ENCODE measurements at places on chromosomes 12 and 14.

DNA sequence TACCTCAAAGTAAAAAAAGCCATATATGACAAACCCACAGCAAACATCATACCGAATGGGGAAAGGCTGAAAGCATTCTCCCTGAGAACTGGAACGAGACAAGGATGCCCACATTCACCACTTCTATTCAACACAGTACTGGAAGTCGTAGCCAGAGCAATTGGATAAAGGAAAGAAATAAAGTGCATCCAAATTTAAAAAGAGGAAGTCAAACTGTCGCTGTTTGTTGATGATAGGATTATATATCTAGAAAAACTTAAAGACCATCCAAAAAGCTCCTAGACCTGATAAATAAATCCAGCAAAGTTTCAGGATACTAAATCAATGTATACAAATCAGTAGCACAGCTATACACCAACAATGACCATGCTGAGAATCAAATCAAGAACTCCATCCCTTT is 5.2 kb downstream of the NDUFA12 start:
- DNase-seq = no peak

GRCh38 chr12:81080431-81080983 is 2.6 kb downstream of the ACSS3 start:
- no peak for DNase-seq

GRCh38 chr12:95126076-95126475 is 52.7 kb upstream of the NR2C1 start:
- DNase-seq = no peak

- DNase-seq = no peak
Measured at GRCh38 chr12:131118371-131118770, 164.7 kb downstream of the ADGRD1 start.

GRCh38 chr12:49924628-49925246 is 21.0 kb upstream of the FAIM2 start:
- DNase-seq = no peak

- DNase-seq = no peak
Measured at GRCh38 chr14:101563352-101563653, 2.0 kb downstream of the DIO3 start.

- DNase-seq = no peak
Measured at GRCh38 chr12:98417266-98417665, 98.1 kb upstream of the TMPO start.

- DNase-seq = no peak
Measured at GRCh38 chr14:71610149-71610548, 322.1 kb upstream of the RGS6 start.

DNA sequence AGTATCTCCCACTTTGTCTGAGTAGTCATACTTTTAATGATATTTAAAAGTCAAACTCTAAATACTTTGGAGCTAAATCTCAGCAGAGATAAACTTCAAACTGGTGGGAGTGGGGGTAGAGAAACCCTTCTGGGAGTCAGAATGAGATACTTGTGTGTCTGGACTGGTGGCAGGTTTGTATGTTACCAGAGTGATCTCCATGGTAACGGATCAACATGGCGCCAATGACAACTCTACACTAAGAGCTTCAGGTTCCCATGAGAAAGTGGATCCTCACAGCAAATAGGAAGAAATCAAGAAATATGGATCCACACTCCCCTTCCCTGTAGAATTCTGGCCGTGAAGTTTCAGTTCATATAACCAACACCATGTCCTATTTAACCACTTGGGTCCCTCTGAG is 121.9 kb downstream of the ETV6 start:
- peak; percentile 12 for DNase-seq

GRCh38 chr14:77489041-77489440 is 9.6 kb downstream of the ISM2 start:
- DNase-seq = no peak

- no peak for DNase-seq
Measured at GRCh38 chr12:19411234-19412204, 27.8 kb upstream of the AEBP2 start.

DNA sequence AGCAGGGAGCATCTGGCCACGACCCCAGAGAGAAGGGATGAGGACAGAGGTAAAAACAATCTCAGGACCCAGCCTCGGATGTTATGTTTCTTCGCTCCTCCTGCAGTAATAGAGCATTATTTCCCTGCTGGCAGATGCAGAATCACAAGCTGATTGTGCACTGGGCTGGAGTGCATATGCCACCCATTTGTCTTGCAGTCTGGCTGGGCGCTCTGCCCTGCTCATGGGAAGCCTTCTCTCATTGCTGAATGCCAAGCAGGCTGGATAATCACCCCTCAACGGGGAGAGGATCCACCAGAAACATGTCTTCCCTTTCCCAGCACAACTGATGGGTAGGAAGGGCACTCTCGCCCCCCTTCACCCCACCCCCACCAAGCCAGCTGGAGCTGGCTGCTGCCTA is 8.5 kb upstream of the VASH1 start:
- DNase-seq = no peak

DNA sequence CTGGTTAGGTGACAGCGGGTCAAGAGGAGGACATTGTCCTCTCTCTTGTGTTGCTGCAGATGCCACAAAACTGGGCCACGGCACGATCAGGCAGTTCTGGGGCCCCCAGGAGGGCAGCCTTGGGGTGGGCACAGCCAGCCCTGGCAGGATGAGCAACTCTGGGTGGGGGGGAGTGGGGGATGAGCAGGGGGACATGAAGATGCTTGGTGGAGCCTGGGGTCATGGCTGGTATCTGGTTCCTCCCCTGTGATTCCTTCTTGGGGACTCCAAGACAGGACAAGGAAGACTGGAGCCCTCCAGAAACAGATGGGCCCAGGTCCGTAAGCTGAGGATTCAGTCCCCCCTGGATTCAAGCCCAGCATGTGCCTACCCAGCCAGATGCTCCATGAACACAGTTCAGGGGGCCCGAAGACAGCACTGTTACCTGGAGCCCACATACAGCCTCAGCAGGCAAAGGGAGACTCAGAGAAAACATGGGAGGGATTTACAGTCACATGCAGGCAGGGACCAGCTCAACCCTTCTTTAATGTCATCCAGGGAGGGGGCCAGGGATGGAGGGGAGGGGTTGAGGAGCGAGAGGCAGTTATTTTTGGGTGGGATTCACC is 10.4 kb downstream of the SERPINA1 start:
- DNase-seq = no peak

DNA sequence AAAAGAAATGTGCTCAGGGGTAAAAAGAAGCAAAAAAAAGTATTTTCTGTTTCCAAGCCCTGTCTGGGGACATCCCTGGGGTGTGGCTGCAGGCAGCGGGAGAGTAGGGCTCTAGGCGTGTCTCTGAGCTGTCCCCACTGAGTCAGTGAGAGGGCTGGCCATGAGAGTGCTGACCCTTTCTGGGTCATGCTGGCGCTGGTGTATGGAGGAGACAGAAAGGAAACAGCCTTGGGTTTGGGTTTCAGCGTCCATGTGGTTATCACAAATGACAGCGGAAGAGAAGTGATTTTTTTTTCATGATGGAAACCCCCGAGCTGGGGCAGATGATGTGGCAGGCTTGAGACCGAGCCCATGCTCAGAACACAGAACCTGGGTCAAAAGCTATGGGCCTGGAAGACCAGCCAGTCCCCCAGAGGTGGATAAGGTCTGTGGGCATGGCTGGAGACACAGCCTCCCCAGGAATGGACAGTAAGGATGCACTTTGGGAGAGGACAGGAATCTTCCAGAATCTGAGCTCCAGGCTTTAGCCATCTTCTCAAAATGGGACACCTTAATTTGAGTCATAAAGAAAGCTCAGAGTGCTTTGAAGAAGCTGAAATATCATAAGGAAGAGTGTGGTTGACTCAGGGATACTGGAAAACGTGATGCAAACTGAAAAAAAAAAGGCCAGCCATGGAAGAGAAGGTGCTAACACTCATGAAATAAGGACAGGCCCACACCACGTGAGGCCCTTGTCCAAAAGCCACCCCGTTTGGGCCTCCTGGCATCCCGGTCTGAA is 36.2 kb downstream of the SYNE3 start:
- DNase-seq = peak; percentile 22

GRCh38 chr14:23704890-23705289 is 68.7 kb downstream of the DHRS2 start:
- no peak for DNase-seq

DNA sequence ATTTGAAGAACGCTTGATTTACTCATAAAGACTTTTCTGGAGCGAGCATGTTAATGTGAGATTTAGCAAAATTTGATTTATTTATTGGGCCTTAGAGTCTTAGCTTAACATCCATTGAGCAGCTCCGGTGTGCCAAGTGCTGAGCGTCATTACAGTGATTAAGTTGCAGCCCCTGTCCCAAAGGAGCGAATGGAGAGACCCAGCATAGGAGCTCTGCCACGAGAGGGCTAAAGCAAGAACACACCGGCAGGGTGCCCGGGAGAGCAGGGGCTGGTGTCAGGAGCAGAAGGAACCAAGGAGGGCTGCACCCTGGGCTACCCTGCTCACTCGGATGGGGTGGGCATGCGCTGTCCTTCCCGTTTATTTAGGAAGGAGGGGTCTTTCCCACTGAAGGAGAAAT is 50.6 kb downstream of the PPP2R5C start:
- DNase-seq = peak; percentile 31

GRCh38 chr12:120696626-120697025 is 9.7 kb downstream of the MLEC start:
- no peak for DNase-seq

- no peak for DNase-seq
Measured at GRCh38 chr12:42608196-42608825, 18.8 kb upstream of the PRICKLE1 start.

GRCh38 chr12:81968421-81968820 is 209.3 kb upstream of the PPFIA2 start:
- DNase-seq = no peak

All from activated CD4-positive, alpha-beta T cell treated with anti-CD3 and anti-CD28 coated beads, Interleukin-2, amount 10 ng/mL, durations not matched to agents 7 days and 5 days (primary cell).